Psoas muscle (tissue), 8 donors: ENCODE measurements at places on chromosomes 6 and 20. TPM values are rescaled to one million over a fixed set of nuclear protein-coding genes. Genes with fewer than 3 reads are reported as not detected.

Gene KIAA0408
- 10.6 TPM for total RNA-seq

Gene IYD
- total RNA-seq: not detected

Gene RIPOR3
- 3.1 TPM for total RNA-seq

Gene SLC32A1
- not detected for total RNA-seq

Gene SUMO4
- total RNA-seq: 0.26 TPM

Gene ARHGAP40
- total RNA-seq: not detected

Gene ROS1
- total RNA-seq: not detected

Gene SLC22A16
- not detected for total RNA-seq

Gene PYGB
- 22.3 TPM for total RNA-seq

Gene MAPK13
- total RNA-seq: 2.8 TPM
